ENCODE measurements at places on chromosomes 7 and 10.

- DNase-seq, result no peak
Observed at GRCh38 chr7:77727527-77727926, 31.3 kb downstream of the RSBN1L start.

DNA sequence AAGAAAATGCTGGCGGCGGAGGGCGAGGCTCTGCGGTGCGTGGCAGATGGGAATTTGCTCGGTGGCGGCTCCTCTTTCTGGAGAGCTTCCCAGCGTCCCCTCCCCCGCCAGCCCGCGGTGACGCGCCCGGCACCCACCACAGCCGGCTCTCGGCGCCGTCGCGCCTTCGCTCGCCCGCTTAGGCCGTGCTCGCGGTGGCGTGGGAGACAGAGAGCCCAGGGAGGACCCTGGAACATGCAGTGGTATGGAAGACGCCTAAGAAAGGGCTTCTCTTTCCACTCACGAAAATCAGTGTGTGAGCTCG, 576 bp upstream of the CSGALNACT2 start:
- peak; percentile 87 for DNase-seq

- DNase-seq, result peak; percentile 54
Observed at GRCh38 chr7:2894118-2894940, 50.2 kb upstream of the GNA12 start.

DNA sequence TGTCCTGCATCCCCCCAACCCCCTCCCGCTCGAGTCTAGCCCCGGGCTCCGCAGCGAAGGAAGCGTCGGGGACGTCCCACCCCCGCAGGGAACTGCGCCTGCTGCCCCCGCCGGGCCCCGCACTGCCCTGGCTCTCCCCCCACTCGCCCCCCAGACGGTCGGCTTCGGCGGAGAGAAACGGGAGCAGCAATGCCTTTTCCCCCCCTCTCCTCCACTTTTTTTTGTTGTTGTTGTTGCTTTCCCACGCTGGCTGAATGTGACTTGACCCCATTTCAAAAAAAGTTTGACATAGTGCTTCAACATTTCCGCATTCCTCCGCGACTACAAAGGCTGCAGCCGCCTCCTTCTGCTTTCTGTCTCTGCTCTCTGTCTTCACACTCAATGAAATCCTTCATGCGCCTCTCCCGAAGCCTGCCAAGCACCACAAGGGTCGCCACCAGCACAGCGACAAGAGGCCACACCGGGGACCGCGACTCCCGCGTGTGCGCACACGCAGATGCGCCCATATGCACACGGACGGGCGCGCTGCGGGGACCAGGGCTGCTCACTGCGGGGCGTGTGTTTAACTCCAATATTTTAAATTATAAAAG, 1.0 kb downstream of the CDK6 start:
- DNase-seq, result peak; percentile 80

- DNase-seq, result no peak
Observed at GRCh38 chr7:80186721-80187120, 52.1 kb downstream of the GNAI1 start.

DNA sequence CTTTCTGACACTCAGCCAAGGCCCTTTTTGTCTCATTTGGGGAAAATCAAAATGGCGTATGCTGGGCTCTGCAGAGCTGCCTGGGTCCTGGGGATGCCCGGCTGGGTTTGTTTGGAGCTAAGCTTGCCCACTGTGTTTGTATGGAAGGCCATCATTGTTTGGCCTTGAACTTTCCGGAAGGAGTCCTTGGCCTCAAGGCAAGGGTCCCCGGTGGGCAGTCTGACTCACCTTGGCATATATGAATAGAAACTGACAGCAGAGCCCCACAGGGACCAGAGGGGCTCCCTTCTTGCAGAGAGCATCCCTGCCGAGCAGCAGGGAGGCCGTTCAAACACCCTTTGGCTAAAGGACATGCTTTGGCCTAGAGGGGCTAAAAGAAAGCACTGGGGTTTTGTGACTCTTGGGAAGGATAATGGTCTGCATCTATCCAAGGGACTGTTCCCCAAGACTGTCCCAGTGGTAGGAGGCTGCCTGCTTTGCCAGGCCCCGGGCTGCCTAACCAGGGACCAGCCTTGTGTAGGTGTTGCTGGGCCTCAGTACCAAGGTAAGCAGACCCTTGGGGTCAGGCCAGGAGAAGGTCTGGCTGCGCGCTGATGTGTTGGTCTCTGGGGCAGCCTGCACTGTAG, 15.0 kb downstream of the SLC18A2 start:
- no peak for DNase-seq

All from right hindlimb (tissue), 1 donor.